ENCODE measurements at places on chromosomes 13 and 19.

GRCh38 chr19:33194886-33195644 lies 935 bp downstream of the LRP3 start:
- DNase-seq: no peak

DNA sequence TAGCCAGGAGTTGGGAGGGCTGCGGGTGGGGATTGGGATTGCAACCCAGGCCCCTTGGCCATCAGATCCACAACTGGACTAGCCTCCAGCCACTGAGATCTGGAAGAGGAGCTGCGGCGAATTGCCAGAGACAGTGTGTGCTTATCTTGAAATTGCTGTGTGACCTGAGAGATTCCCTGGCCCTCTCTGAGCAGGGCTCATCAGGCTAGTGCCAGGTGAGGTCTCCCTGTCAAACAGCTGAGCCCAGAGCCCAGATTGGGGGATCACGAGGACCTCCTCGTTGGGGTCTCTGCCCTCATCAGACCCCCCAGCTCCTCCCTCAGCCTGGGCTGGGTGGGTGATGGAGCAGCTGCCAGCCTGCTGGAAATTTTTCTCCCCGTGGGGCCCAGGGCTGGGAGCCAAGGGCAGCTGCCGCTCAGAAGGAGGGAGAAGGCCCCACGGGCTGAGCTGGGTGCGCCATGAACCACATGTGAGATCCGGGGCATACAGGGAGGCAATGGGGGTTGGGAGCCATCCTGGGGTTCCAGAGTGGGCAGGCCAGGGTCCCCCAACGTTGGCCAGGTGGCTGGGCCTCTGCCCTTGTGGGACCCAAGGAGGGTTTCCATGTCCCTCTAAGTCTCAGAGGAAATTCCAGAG lies 7.2 kb downstream of the FUT5 start:
- no peak for DNase-seq

DNA sequence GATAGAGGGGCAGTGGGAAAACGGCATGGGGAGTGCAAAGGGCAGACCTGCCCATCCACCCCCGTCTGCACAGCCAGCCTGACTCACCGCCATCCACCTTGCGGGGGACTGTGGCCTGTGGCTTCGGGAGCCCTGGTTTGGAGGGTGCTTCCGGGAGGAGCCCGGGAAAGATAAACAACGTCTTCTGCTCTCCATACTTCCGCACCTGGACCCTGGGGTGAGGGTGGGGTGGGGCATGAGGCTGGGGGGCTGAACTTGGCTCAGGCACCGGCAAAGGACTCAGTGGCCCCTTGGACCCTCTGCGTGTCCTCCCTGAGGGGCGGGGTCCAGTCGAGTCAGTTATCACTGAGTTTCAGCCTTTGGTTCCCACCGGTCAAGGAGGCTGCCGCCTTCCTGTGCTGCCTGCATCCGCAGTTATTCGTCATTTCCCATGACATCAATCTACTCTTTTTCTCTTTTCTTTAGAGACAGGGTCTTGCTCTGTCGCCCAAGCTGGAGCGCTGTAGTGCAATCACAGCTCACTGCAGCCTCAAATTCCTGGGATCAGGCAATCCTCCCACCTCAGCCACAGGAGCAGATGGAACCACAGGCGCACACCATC lies 3.2 kb downstream of the GPR108 start:
- DNase-seq: no peak

DNA sequence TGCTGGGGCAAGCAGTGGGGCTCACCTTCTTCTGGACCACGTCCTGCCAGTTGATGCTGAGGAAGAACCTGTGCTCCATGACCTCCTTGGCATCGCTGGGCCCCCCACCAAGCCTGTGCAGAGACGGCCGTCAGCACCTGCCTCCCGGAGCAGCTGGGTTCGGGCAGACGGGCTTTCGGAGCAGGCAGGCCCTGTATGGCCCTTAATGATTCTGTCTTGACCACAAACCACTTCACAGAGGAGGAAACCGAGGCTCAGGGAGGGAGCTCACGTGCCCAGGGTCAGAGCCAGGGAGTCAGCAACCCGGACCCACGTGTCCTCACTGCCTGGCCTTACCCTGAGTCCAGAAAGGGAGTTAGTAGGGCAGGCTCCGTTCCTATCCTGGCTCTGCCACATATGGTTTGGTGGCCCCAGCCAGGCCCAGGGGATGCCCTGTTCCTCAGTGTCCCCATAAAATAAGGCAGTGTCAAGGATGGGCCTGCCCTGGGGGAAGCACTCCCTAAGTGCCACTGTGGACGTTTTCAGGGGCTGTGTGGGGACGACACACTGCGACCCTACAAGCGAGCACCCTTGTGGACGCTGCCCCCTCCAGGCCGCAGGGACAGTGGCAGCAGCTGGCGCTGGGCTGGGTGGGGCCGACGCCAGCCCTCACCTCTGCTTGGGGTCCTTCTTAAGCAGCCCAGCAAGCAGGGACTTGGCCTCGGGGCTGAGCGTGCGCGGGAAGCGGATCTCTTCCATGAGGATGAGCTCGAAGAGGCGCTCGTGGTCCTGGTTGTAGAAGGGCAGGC lies 8.9 kb upstream of the CCNP start:
- no peak for DNase-seq

- DNase-seq: no peak
Observed at GRCh38 chr13:19672990-19673389, 39.5 kb downstream of the MPHOSPH8 start.

DNA sequence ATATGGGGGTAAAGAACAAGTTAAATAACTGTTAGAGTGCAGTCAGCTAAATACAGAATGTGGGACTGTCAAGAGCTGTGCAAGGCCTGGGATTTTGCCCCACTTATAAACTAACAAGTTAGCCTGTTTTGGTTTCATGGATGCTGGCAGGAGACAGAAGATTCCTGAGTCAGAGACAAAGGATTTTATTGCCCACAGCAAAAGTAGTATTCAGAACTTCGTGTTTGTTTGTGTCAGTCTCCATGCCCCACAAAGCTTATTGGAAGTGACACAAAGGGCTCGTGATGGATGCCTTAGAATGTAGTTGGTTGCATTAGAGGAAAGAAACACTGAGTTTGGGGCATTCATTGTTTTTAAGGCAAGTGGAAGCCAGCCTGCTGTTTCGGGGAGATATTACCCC lies 22.2 kb upstream of the SPRYD7 start:
- DNase-seq: no peak

DNA sequence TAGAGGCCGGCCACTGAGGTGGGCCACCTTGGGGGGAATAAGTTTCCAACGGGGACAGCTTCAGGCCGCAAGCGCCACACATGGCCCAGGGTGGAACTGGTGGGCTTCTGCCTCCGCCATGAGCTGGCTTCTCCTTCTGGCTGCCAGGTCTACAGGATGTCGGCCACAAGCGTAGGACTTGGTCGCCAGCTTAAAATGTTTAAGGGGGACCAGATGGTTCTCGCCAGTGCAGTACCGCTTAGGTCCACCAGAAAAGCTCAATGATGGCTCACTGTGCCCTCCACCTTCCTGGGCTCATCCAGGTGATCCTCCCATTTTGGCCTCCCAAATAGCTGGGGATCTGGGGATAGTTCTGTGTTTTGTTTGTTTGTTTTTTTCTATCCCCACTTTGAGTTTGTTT lies 38.7 kb upstream of the ZNF254 start:
- no peak for DNase-seq

- DNase-seq: no peak
Observed at GRCh38 chr13:45194081-45194939, 6.5 kb downstream of the KCTD4 start.

- no peak for DNase-seq
Observed at GRCh38 chr13:48158290-48158689, 63.4 kb upstream of the MED4 start.

DNA sequence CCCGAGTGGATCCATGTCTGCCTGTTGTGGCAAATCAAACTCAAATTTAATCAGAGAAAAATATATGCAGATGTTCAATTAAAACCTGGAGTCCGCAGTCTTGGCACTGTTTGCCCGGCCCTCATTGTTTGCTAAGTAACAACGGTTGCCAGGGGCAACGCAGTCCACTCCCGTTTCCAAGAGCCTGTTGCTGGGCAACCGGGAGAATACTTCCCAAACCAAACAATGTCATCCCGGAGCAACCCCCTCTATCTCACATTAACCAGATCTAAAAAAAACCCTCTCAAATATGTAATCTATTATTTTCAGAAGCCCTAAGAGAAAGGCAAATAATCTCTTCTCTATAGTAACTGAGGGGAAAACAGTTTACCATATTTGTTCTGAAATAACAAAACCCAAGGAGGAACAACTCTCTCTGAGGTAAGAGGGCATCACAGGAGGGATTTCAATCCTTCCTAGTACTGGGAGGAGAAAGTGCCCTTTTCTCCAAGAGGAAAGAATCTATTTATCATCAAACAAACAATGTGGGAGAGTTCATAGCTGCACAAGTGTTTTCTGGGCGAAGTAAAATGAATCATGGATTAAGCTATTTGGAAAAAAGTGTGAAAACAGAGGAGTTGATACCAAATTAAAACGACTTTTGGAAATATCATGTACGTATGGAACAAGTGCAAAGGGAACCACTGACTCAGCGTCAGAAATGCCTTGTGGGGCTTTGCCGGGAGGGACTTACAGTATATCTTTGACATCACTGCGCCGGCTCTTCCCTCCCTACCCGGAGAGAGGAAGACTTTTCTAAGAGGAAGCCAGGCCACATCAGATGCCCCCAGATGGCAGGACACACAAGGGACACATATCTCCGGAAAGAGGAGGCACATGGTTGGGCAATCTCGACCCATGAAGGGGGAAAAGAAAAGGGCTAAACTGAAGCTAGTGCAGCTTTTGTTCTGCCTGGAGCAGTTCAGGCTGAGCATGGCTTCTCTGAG lies 43.3 kb downstream of the RFX2 start:
- peak; percentile 49 for DNase-seq

DNA sequence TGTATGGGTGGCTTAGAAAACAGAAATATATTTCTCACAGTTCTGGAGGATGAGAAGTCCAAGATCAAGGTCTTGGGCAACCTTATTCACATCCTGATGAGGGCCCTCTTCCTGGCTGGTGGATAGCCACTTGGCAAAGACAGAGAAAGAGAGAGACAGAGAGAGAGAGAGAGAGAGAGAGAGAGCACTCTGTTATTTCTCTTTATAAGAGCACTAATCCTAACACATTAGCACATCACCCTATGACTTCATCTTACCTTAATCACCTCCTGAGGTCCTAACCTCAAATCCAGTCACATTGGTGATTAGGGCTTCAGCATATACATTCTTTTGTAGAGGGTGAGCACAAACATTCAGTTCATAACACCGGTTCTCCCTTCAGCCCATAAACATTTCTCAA lies 430.3 kb downstream of the EFNB2 start:
- DNase-seq: no peak

DNA sequence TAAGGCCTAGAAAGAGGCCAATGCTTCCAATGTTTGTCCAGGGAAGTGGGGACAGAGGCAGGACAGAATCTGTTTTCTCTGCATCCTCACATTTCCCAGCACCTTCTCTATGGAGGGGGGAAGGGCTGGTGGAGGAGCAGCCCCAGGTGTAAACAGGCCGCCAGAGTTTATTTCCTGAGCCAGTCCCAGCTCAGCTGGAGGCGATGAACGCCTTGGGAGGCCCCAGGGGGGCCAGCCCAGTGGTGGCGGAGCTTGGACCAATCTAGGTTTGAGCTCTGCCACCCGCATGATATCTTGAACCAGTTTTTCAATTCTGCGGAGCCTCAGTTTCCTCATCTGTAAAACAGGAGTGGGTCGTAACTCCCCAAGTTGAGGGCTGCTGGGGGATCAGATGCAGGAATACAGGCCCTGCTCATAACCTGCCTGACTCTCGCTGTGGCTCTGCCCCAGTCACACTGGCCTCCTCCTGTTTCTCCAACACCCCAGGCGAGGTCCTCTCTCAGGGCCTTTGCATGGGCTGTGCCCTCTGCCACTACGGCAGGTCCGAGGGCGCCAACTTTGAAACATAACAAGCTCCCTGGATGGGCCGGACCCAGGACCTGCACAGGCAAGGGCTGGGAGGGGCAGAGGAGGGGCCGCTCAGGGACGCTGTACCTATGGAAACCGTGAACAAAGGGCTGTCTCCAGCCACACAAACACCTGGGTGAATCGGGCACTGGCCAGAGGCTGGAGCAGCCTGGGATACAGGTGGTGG lies 1.1 kb downstream of the TNFAIP8L1 start:
- DNase-seq: no peak

GRCh38 chr13:102901615-102902305 lies 55.9 kb downstream of the ERCC5 start:
- no peak for DNase-seq

DNA sequence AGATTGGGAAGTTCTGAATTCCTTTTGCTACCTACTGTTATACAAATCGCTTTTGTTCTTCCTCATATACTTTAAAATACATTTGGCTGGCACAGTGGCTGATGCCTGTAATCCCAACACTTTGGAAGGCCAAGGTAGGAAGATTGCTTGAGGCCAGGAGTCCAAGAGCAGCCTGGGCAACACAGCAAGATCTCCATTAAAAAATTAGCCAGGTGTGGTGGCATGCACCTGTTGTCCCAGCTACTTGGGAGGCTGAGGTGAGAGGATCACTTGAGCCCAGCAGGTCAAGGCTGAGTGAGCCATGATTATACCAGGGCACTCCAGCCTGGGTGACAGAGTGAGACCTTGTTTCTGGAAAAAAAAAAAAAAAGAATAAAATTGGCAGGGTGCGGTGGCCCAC lies 34.4 kb upstream of the CXCL17 start:
- no peak for DNase-seq

- DNase-seq: no peak
Observed at GRCh38 chr13:98874029-98874397, 103.9 kb downstream of the DOCK9 start.

GRCh38 chr13:100403675-100404074 lies 184.9 kb downstream of the GGACT start:
- no peak for DNase-seq

GRCh38 chr19:43651758-43652545 lies 12.3 kb upstream of the CADM4 start:
- peak; percentile 45 for DNase-seq

- DNase-seq: no peak
Observed at GRCh38 chr19:2803486-2804155, 16.0 kb upstream of the ZNF554 start.

- no peak for DNase-seq
Observed at GRCh38 chr13:97911311-97912138, 42.0 kb upstream of the IPO5 start.

GRCh38 chr19:54030895-54031586 lies 32.7 kb downstream of the VSTM1 start:
- DNase-seq: peak; percentile 30

DNA sequence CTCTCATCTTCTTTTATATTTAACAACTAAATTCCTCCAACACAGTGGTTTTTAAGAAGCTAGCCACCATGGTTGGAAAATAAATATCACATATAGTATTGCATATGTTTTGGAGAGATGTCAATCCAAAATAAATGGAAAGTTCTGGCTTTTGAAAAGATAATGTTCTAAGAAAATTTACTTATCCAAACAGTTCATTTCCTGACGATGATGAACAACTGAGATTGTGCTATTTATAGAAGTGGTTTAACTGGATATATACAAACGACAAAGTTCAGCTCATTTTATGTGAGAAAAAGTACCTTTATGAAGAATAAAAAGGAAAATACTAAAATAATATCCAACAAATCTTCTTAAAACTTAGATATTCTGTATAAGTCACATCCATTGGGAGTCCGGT lies 174.7 kb downstream of the MZT1 start:
- no peak for DNase-seq

GRCh38 chr13:31824705-31825517 lies 85.6 kb downstream of the RXFP2 start:
- DNase-seq: no peak

GRCh38 chr19:41807176-41807575 lies 10.8 kb downstream of the CEACAM3 start:
- DNase-seq: no peak

GRCh38 chr13:59679254-59679653 lies 484.5 kb downstream of the DIAPH3 start:
- DNase-seq: no peak

- no peak for DNase-seq
Observed at GRCh38 chr13:113929628-113930615, 44.0 kb downstream of the C13orf46 start.

- DNase-seq: no peak
Observed at GRCh38 chr13:68608147-68608546, 1378.0 kb upstream of the PCDH9 start.
